ENCODE measurements at places on chromosomes 3 and 15.

DNA sequence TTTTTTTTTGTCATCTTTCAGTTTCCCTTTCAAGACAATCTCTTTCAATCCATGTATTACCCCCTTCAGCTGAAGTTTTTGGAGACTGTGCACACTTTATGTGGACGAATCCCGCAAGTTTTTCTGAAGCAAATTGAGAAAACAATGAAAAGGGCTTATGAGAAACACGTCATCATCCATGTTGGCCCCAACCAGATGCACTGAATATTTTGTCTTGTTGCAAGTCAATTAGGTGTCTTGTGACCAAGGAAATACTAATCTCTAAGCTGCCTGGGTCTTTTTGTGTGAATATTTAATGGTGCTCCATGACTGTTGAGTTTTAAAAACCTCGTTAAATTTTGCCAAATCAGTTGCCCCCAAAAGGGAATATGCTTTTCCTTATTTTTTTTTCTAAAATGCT, 21.7 kb upstream of the PPP4R2 start:
- DNase-seq: no peak

DNA sequence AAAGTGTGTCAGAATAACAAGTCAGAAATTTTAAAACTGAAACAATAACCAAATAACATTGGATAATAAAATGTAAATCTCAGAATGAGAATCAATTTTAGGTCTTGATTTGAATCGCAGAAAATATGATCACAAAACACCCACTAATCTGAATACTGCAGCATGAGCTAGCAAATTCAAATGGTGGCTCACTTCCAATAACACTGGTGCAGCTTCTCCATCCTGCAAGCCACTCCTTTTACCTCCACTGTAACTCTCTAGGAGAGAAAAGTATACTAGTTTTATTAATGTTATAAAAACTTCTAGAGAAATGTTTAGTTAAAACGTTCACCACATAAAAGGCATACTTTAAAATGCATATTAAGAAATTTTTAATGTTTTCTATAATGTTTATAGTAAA, 30.4 kb downstream of the UBE3A start:
- DNase-seq: no peak

DNA sequence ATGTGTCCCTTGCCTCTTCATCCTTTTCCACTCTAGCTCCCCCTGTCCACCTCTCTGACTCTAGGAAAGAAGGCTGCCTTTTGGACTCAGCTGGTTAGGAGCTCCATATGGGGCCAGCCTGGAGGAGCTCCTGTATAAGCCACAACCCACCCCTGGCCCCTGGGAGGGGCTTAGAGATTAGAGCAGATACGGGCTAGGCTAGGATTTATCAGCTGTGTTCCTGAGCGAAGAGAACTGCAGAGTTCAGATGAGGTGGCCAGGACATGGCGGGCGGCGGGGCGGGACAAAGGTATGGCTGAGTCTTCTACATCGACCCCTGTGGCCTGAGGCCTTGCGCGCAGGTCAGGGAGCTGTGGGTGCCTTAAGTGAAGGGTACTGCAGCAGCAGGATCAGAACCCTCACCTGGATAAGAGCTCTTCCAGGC, 7.9 kb downstream of the NBEAL2 start:
- DNase-seq: no peak

- no peak for DNase-seq
Observed at GRCh38 chr3:142902356-142902755, 13.5 kb upstream of the PCOLCE2 start.

DNA sequence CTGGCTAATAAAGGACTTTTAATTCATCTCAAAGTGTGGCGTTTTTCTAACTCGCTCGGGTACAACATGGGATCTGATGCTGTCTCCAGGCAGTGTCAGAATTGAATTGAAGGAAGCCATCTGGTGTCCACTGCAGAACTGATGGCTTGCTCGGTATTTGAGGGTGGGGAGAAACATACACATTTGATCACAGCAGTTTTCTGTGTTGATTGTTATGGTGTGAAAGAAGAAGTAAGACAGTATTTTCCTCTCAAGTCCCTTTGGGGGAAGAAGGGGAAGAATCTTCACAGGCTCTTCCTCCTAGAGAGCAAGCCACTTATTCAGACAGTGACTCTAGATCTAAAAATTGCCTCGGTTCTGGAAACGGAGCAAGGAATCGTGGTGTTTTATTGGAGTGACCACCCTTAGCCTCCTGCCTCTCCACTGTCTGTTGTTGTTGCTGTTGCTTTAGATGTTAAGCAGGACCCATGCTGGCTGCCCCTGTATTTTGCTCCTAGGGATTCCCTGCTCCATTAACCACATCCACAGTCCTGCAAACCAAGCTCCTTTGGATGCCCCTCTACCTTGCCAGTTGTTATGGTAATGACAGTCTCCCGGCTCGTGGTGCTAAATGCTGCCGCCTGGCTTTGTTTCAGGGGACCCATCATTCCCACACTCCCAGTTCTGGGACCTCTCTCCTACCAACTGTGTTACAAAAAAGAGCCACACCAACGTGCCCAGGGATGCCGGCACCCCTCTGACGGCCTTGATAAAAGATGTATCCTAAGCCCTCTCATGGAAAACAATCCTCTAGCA, 15.3 kb upstream of the MCCC1 start:
- no peak for DNase-seq

DNA sequence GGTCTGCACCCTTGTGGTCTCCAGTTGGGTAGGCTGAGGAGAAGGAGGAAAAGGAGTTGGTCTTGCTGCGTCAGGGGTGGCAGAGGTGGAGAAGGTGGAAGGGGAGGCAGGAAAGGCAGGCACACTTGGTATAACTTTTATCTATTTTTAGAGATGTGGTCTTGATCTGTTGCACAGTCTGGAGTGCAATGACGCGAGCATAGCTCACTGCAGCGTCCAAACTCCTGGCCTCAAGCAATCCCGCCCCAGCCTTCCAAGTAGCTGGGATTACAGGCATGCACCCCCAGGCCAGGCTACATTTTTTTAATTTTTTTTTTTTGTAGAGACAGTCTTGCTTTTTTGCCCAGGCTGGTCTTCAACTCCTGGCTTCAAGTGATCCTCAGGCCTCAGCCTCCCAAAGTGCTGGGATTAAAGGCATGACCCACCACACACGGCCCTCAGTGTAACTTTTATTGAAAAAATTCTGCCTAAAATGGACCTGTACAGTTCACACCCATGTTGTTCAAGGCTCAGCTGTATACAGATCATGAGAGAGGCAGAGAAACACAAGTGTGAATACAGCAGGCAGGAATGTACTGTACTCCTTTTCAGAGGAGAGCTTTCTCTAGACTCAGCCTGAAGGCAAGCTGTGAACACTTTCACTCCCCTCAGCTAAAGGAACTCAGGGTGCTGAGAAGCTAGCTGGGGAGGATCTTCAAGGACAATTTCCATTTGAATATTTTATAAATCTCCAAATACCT, 2.1 kb upstream of the RHOV start:
- no peak for DNase-seq

DNA sequence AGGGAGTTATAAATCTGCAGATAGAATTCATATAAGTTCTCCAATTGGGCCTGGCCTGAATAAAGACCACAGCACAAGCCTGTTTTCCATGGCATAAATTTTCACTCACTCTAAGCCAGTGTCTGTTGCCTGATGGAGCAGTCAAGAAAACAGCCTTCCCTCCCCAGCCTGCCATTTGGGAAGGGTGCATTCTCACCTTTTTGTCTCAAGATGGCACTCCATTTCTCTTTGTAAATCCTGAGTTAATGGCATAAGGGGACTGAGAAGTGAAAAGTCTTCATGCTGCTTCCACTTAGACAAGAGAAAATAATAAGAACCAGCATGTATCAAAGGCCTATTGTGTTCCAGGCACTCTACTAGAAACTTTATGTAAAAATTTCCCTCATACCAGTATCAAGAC, 115.6 kb upstream of the MANF start:
- DNase-seq: no peak

- DNase-seq: no peak
Observed at GRCh38 chr3:138761002-138761401, 73.7 kb downstream of the PIK3CB start.

DNA sequence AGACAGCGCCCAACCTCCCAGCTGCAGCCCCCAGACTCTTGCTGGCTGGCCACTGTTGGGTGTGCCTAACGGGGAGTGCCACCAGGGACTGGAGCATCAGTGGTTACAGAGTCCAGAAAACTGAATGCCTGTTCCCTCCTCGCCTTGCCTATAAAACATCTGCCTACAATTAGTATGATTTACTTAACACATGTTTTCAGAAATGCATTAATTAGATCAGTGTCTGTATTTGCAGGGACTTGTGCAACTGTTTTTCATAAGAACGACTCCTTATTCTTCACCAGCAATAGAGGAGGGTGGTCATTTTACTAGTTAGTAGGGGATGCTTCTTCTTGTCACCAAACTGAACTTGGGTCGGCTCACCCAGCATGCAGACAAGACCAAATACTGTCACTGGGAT, 248.7 kb downstream of the GABRG3 start:
- no peak for DNase-seq

DNA sequence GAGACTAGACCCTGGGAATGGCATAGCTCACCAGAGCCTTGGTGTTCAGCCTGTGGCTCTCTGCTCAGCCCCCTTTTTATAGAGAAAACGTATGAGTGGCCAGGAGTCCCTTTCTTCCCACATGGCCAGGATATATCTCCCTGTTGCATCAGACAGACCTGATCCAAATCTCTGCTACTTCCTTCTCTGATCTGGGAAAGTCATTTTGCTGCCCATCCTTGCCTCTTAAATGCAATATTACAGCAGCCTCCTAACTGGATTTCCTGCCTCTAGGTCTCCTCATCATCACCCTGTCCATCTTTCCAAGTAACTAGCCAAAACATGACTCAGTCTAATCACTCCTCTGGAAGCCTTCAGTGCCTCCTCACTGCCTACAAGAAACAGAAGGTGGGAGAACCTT, 42.9 kb downstream of the CTDSPL start:
- DNase-seq: no peak

- DNase-seq: no peak
Observed at GRCh38 chr15:51315726-51316125, 22.7 kb downstream of the CYP19A1 start.

DNA sequence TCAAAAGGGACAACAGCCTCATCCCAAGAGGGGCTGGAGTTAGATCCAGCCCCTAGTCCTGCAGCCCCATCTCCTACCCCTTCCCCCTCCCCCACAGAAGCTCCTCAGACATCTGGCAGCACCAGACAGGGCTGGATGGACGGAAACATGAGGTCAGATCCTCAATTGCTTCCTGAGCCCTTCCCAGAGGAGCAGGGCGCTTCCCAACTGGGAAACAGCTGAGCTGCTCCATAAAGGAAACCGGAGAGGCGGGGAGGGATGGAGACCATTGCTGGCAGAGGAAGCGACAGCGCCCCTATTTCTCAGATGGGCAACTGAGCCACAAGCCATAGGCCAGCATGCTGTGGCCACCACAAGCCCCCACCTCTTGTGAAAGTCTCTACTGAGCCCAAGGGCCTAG, 18.3 kb upstream of the CYP11A1 start:
- DNase-seq: no peak

DNA sequence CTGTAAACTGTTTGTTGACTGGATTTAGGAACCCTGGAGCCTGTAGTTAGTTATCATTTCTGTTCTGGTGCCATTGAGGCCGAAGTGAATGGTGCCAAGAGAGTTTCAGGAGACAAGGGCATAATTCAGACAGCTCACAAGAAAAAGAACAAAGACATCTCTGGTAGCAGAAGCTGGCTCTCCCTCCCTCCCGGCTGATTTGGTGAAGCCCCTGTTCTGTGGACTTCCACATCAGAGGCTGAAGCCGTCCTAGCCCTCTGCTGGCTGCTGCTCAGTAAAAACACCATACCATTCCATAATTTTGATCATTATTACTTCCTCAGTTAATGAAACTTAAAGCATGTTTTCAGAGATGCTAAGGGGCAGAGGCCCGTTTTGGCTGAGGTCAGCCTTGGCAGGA, 381.2 kb upstream of the WNT5A start:
- peak; percentile 15 for DNase-seq

GRCh38 chr15:101138913-101139880, 112.7 kb downstream of the CHSY1 start:
- DNase-seq: no peak

DNA sequence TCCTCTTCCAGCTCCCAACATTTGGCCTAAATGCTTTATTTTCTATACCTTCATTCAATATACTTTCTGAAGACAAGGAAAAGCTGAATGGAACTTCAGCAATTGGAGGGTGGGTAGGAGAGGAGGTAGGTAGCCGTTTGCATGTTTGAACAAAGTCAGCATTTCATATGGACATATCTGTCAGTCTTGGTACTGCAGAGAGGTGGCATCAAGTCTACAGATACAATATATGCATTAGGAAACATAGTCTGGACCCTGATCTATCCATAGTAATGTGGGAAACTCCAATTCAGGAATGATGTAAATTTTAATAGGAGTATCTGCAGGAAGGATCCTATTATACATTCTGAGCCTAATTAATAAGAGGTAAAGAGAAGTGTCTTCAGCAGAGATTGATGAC, 526.4 kb downstream of the MECOM start:
- no peak for DNase-seq

GRCh38 chr3:171491361-171491760, 31.2 kb upstream of the TNIK start:
- no peak for DNase-seq

- DNase-seq: no peak
Observed at GRCh38 chr15:41340189-41340695, 7.6 kb downstream of the NUSAP1 start.

- no peak for DNase-seq
Observed at GRCh38 chr3:179541596-179541995, 21.1 kb upstream of the ACTL6A start.

- peak; percentile 56 for DNase-seq
Observed at GRCh38 chr3:134650431-134651346, at the start of gene KY. TSS of gene KY (minus strand) at chr3:134651022. CDS start at chr3:134650960, 62 bp downstream.

GRCh38 chr15:22257047-22258008, 177.0 kb downstream of the OR4M2 start:
- DNase-seq: no peak

GRCh38 chr3:122508135-122508914, 6.4 kb downstream of the KPNA1 start:
- no peak for DNase-seq

GRCh38 chr3:194871864-194872668, 186.4 kb downstream of the FAM43A start:
- DNase-seq: no peak

GRCh38 chr3:70970171-70970570, 613.4 kb downstream of the FOXP1 start:
- no peak for DNase-seq

DNA sequence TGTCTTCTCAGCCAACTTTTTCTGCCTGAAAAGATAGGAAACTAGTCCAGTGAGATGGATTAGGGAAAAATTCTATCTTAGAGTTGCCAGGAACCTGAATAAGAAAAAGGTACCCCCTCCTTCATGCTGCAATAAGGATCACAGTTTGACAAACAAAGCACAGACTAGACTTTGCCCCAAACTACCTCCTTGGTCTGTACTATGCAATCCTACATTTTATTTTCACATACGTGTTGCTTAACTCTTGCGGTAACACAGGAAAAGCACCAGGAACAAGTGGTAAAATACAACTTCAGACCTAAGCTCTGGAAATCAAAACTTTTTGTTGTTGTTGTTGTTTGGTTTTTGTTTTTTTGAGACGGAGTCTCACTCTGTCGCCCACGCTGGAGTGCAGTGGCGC, 11.3 kb upstream of the IL12A start:
- no peak for DNase-seq

GRCh38 chr3:129211772-129212171, 28.1 kb upstream of the CNBP start:
- no peak for DNase-seq

GRCh38 chr3:82960379-82960778, 1198.9 kb upstream of the GBE1 start:
- DNase-seq: no peak

GRCh38 chr3:66104535-66104934, 65.8 kb upstream of the MAGI1 start:
- DNase-seq: no peak

- DNase-seq: no peak
Observed at GRCh38 chr3:151631946-151632345, 101.8 kb upstream of the AADACL2 start.

GRCh38 chr3:117439812-117440211, 730.2 kb downstream of the TUSC7 start:
- no peak for DNase-seq
